ENCODE measurements at places on chromosomes 5 and 9.

- DNase-seq, result no peak
Observed at GRCh38 chr9:90770182-90770738, 31.4 kb upstream of the SYK start.

GRCh38 chr9:81549500-81550206, 139.7 kb downstream of the TLE1 start:
- DNase-seq, result no peak

DNA sequence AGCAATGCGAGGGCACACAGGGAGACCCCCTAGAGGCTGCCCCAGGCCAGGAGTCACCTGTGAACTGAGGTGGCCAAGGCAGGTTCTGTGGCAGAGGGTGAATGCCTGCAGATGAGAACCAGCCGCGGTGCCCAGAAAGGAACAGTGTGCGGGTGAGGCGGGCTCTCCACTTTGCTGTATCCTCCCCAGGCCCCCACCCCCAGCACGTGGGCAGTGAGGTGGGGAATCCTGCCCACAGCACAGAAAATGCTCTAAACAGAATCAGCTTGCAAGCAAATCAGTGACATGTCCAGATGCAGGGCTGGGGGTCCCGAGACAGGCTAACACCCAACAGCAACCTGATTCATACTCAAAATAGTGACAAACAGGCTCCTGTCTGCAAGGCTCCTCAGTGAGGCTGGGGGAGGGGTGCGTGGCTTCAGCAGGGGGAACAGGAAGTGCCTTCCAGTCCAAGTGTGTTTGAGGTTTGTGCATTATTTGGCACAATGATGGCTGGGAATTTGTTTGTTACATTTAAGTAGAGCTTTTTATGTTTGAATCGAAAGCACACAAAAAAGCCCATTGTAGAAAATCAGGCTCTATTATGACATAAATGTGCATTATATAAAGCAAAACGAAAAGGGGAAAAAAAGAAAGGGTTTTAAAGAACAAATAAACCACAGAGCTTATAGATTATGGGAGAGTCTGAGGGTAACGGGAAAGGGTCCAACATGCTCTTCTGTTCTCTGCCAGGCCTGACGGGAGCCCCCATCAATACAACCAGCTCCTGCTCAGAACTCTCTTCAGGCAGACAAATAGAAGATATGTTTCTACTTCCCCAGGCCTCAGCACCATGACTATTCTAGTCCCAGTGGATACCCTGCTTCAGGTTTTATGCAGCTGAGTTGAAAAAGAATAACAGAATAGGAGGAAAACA, 201.3 kb downstream of the HSD17B3 start:
- DNase-seq, result no peak

DNA sequence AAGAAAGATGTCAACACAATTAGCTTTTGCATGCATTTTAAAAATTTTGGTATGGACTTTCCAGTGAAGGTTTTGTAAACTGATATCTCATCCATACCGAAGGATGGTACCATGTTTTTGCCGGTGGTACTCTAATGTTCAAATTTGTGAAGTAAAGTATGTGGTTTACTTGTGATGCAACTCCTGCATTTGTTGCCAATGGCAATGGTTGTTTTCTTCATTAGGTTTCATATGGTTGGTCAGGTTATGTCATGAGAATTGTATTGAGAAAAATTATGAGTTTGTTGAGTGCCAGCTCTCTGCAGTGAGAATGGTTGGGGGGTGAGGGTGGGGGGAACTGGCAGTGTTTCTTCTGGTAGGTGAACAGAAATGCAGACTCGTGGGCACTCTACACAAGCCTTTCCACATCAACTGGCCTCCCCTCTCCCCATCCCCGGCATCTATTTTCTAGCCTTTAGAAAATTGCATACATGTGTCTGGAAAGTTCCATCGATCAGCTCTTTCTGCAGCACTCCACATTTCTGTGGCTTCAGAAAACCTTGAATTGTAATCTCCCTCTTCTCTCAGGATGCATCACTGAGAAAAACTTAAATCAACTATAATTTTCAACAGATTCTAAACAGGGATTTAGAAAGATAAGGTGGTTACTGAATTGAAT, 107.7 kb downstream of the PDE4D start:
- no peak for DNase-seq

DNA sequence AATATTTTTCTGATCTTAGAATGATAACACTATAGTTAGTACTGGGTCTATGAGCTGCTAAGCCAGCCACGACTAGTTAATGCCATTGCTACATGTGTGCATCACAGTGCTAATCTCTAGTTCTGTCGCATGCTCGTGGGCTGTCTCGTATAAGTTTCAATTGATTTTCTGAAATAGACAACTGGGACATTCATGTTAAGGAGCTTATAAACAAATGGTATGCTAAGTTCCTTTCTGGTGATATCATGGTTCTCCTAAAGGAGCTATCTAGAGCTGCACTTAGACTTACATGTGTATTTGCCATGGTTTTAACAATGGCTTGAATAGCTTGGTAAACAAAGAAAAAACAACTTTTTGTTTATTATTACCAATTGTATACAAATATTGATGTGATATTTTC, 46.2 kb downstream of the F2RL2 start:
- no peak for DNase-seq

- DNase-seq, result no peak
Observed at GRCh38 chr5:142540922-142541422, 144.9 kb downstream of the FGF1 start.

- no peak for DNase-seq
Observed at GRCh38 chr5:139896718-139897117, 101.1 kb downstream of the PSD2 start.

DNA sequence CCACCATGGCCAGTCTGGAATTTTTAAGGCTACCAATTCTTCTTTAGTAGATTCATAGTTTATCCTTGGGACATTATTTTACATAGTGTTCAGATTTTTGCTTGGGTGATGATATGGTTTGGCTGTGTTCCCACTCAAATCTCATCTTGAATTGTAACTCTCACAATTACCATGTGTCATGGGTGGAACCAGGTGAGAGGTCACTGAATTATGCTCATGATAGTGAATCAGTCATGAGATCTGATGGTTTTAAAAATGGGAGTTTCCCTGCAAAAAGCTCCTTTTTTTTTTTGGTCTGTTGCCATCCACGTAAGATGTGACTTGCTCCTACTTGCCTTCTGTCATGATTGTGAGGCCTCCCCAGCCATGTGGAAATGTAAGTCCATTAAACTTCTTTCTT, 163.9 kb downstream of the GABRG2 start:
- DNase-seq, result no peak

- DNase-seq, result no peak
Observed at GRCh38 chr9:137297966-137298365, 4.1 kb downstream of the NRARP start.

DNA sequence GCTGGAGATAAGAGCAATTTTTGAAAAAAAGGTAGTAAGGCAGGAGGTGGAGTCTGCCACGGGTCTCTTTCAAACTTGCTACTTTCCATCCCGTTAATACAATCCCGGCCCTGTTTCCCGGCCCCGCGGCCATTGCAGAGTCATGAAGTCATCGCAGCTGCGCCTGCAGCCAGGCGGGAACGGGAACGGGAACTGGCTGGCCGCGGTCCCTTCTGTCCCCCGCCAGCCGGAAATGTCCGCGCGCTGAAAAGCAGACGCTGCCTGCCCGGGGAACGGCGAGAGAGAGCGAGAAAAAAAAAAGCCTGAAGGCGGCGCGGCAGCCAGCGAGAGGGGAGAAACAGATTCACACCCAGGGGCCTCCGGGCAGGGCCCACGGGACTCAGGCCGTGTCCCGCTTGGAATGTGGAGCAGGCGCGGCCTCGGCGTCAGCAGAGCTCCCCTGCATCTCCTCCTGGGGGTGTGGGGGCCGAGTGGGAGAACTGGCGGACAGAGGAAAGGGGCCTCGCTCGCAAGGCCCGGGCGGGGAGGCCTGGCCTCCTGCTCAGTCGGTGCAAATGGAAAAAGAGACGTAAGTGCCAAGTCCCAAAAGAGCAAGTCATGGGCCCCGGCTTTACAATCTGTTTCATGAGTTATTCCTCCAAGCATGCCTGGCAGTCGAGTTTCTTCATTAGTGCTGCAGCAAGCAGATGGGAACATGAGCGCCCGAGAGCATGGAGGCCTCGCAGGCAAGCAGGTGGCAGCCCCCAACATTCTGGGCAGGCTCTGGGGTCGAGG, 201.2 kb upstream of the GAS1 start:
- DNase-seq, result no peak

GRCh38 chr5:149160291-149160787, 19.0 kb downstream of the ABLIM3 start:
- no peak for DNase-seq

- no peak for DNase-seq
Observed at GRCh38 chr5:27171761-27172261, 133.4 kb upstream of the CDH9 start.

DNA sequence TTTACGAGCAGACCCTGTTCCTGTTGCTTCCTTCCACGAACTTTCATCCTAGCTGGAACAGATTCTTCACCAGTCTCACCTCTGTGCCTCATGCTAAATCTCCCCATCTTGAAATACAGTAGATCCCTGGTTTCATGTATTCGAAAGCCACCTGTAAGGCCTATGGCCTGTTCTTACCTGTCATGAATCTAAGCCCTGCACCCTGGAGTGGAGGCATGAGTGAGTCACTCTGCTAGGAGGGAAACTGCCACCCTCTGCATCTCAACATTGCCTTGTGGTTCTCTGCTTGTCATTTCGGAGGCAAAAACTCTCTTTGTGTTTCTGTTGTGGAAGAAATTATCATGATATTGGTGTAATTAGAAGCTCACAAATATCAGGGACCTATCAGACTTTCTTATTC, 320.0 kb downstream of the ENC1 start:
- DNase-seq, result no peak

DNA sequence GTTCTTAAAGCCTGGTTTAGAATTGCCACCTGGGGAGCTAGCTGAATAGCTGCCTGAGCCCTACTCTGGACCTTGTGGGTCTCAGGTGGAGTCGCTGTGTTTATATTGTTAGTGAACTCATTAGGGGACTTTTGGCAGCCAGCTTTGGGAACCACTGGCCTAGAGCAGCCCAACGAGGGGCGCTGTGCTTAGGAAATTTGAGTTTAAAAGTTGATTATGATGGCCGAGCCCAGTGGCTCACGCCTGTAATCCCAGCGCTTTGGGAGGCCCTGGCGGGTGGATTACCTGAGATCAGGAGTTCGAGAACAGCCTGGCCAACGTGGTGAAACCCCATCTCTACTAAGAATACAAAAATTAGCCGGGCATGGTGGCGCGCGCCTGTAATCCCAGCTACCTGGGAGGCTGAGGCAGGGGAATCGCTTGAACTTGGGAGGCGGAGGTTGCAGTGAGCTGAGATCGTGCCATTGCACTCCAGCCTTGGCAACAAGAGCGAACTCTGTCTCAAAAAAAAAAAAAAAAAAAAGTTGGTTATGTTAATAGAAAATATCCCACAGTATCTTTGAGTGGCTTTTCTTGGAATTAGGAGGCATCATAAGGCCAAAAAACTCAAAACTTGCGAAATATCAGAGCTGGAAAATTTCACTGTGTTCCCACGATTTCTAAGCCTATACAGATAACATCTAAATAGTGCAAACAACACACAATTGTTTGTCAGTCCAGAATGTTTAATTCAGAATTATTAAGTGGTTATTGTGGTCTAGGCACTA, 809 bp downstream of the MCCC2 start:
- peak; percentile 2 for DNase-seq

- no peak for DNase-seq
Observed at GRCh38 chr9:98215271-98215670, 22.8 kb upstream of the CORO2A start.

- no peak for DNase-seq
Observed at GRCh38 chr5:82639393-82640144, 361.4 kb upstream of the RPS23 start.

DNA sequence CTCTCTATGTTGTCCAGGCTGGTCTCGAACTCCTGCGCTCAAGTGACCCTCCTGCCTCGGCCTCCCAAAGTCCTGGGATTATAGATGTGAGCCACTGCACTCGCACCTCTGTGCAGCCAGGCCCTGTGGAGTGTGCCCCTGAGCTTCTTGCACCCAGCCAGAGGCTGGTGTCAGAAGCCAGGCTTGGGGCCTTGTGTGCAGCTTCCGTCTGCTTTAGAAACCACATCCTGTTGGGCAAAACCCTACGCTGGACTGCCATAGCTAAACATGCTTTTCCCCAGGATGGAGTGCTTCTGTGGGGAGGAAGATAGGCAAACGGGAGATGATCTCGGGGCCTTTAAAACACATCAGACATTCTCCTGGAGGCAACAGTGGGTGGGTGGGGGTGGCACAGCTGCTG, 40.1 kb downstream of the PRRT1B start:
- peak; percentile 41 for DNase-seq

GRCh38 chr5:174317256-174317894, 271.9 kb downstream of the NSG2 start:
- no peak for DNase-seq

GRCh38 chr9:138020795-138021182, 143.2 kb downstream of the CACNA1B start:
- no peak for DNase-seq

DNA sequence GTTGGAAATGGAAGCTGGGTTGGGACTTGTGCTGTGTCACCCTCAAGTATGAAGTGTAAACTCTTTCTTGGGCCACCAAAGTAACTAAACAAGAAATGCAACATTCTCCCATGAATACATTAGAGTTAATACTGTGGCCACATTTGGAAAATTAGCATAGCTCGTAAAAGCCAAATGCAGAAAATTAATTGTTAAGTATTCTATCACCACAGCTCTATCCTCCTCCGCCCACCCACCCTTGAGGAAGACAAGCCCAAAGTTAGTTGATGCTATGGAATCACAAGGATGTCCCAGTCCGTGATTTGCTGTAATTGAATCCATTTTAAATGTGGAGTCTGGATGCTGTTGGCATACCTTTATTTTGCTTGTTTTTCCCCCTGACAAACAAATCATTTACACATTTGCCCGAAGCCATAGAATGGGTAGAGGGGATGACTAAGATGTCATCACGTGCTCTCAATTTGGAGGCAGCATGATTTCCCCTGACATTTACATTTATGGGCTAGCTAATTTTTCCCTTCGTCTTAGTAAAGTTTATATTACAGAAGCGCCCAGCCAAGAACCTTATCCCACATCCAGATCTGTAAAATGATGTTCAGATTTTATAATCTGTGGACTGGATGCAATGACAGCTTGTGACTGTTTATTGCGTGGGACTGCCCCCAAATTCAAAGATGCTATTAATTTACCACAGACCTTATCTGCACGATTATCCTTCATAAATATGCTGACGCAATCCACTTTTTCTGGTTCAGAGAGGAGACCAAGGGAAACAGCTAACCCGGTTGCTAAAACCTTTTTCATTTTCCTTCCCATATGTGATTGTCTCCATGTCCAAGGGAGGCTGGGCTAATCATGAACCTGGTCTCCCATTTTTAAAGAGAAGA, 3.7 kb downstream of the MSX2 start:
- DNase-seq, result no peak

- DNase-seq, result no peak
Observed at GRCh38 chr5:77400645-77401044, 91.5 kb downstream of the WDR41 start.

- no peak for DNase-seq
Observed at GRCh38 chr5:91006713-91007112, 376.4 kb downstream of the ARRDC3 start.

DNA sequence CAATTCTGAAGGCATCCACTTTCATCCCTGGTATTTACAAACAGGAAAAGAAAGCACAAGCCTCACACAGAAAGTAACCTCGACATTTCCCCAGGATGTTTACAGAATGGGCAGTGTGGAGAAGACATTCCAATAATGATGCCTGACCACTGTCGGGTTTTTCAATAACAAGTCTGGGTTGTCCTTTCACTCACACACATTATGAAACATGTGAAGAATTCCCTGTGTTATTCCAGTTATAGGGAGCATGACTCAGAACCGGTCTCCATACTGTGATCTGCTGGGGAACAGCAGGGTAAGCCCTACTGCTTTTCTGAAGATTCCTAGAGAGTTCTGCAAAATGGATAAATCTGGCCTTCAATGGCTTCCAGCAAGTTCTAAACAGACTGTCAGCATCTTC, 155.3 kb downstream of the ADAMTS12 start:
- DNase-seq, result no peak

Data from activated effector memory CD4-positive, alpha-beta T cell treated with Interleukin-2 at 50 U/mL for 16 hours (primary cell).